ENCODE measurements at places on chromosomes 6 and 20.
A peak's percentile ranks its signal among the peaks of the same experiment; 100 is the strongest.

GRCh38 chr6:160300076-160300695, 41.6 kb upstream of the SLC22A2 start:
- peak; percentile 88 for DNase-seq

DNA sequence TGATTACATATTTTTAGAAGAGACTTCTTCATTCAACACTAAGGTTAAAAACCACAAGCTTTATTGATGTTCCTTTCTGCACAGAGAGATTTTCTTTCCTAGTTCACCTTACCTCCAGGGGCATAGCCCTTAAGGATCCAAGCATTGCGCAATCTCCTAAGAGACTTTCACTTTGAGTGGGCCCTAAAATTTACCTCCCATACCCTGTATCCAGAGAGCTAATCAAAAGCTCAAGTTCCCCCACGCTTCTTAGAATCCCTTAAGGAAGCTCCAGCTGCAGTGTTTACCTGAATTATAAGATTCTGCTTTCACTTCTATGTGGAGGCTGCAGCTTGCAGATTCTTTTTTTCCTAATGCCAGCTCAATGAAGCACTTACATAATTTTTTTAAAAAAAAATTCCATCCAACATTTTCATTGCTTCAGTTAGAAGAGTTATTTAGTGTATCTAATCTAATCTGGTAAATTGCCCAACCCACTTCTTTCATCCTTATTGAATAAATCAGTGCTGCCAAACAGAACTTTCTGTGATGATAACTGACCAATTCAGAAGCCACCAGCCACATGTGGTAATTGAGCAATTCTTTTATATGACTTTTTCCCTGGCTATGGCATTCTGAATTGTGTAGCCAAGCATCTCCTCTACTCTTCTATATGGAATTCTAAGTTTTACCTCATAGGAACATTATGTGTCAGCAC, 24.6 kb upstream of the SPTLC3 start:
- DNase-seq: peak; percentile 23

- no peak for DNase-seq
Observed at GRCh38 chr20:56698749-56699148, 69.6 kb downstream of the TFAP2C start.

DNA sequence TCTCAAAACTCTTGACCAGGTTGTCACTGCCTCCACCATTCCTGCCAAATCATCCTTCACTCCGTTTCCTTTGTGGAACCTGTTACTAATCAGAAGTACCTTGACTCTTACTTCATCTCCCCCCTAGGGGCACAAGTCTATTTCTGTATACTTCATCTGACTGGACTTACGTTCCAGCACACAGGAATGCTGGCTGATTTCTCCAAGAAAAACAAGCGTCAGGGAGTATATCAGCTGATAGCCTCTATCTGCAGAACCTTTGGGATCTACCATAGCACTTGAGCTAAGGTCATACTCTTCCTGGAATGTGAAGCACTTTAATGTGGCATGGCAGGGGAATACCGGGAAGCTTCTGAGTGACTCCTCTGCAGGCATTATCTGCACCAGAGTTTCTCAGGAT, 178.1 kb upstream of the MOCS1 start:
- peak; percentile 1 for DNase-seq
